Dermis blood vessel endothelial cell (primary cell): ENCODE measurements at places on chromosomes 6 and 20.

DNA sequence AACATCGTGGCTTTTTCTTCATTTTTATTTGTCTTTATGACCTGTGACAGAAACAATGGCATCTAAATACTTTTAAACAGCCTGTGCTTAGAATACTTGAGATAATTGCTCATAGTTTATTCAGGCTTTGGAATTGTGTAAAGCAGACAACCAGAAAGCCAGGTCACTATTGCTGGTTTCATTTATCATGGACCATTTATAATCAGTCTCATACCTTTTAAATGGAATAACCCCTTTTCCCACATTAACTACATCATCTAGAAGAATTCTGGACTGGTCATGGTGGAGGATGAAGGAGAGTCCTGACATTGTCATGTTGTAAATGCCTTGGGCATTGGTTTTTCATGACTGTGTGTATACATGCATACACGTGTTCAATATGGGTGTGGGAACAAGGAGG is 661.5 kb downstream of the EPM2A start:
- no peak for DNase-seq

- DNase-seq, result no peak
Observed at GRCh38 chr20:63693083-63693732, 3.2 kb upstream of the TNFRSF6B start.

DNA sequence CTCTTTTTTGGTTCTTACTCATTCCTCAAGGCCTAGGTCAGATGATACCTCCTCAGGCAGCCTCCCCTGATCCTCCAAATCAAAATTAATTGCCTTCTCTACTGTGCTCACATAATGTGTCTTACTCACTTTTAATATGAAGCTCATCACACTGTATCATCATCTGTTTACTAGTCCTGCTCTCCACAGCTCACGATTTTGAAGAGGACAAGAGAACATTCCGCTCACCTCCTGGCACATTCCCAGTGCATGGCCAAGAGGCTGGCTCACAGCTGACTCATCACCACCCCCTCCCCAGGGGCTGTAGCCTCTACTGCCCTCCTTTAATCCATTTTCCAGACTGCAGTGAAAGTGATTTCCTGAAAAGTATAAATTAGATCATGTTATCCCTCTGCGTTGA is 133.1 kb downstream of the ALDH8A1 start:
- DNase-seq, result no peak

DNA sequence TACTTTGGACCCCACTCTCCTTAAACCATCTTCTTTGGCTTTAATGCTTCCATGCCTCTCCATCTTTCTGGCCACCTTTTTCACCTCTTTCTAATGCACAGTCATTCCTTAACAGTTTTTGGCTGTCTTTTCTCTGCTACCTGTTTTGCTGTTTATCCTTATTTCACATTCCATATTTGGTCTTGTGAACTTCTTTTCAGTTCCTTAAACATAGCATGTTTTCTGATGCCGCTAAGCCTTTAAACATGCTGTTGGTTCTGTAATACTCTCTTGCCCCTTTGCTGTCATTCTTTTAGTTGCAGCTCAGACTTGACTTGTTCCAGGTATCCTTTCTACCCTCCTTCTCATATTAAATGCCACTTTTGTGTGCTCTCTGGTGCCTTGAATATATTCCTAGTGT is 35.8 kb downstream of the TOP1 start:
- DNase-seq, result no peak

DNA sequence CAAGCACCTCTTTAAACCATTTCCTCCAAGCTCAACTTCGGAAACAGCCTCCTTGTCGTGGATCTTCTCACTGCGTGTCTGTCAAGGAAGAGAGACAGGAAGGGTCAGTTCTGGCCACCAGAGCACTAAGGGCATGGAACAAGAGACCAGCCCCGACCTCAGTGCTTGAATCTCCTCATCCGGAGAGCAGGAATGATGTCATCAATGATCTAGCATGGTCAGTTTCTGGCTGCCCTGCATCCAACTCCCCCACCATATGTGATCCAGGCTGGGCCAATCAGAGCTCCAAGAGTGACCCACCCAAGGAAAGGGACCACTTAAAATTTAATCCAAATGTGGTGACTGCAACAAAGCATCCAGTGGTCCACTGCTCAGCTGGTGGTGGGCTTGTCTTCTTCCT is 23.3 kb upstream of the DSN1 start:
- no peak for DNase-seq

GRCh38 chr20:2759143-2759542 is 41.3 kb downstream of the CPXM1 start:
- no peak for DNase-seq

- no peak for DNase-seq
Observed at GRCh38 chr20:63085151-63085861, 78.5 kb upstream of the BHLHE23 start.

DNA sequence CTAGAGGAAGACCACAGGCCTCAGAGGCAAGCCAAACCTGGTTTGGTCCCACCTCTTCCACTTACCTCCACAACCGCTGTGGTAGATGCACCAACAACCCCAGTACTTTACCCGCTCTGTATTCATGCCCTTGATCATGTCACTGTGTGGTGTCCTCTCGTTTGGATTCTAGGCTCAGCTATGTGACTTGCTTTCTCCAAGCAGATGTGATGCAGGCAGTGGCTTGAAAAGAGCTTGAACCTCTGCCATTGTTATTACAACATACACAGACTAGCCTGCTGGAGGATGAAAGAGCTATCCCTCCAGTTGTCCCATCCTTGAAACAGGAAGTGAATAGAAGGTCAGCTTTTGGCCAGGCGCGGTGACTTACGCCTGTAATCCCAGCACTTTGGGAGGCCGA is 147.7 kb downstream of the ZNF217 start:
- DNase-seq, result no peak

DNA sequence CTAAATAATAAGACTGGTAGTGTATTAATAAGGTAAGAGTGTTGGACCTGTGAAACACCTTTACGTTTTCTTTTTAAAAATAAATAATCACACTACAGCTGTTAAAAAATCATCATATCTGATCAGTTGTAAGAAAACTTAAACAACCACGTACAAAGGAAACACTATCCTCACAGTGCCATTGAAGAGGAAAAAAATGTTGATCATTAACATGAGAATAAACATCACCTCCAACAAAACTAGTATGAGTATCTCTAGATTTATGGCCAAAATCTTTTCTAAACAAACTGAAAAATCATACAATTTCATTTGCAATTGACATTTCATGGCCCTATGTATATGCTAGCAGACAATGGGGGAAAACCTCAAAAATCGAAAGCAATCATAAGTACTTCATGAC is 590 bp downstream of the EYS start:
- DNase-seq, result no peak

DNA sequence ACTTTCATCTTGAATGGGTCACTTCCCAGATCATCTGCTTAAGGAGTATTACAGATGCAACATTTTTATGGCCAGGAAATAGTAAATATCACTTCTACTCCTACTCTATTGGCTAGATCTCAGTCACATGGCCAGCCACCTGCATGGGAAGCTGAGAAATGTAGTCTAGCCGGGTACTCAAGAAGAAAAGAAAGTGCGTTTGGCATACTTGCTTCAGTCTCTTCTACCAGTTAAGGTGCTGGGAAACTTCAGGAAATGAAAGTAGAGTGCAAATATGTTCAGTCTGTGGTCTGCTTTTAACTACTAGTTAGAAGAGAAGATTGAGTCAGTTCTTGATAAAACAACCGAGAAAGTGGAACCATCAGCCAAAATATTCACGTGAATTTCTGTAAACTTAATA is 129.2 kb downstream of the PDSS2 start:
- no peak for DNase-seq

DNA sequence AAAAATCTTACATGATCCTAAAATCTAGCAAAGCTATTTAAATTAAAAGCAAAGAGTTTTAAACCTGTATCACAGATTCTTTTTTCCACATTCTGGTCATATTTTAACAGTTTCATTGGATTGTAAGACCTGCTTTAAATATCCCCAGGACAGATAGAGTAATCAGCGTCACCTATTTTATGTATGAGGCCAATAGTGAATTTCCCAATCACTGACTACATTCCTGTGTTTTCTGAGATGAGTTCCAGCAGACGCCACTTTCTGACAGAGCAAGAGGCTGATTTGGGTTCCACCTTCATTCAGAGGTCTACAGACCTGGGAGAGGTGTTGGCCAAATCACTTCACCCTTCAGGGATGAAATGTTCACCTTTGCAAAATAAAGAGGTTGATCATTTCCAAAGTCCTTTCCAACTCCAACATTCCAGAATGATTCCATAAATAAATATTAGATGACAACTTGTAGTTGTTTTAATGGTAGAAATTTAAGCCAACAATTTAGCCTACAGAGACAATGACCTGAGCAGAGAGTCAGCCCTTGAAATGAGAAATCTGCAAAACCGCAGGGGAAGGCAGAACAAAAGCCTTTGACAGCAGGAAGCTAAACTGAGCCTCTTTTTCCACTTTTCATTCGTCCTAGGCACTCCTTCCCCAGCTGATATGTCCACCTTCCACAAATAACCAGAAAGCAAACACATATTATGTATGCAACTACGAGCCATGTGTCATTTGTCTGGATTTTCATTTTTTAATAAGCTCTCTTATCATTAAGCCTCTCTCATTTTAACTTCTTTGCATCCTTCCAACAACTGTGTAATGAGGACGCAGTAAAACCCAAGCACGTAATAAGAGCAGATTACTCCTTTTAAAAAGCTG is 105.2 kb downstream of the TFAP2A start:
- DNase-seq, result no peak

DNA sequence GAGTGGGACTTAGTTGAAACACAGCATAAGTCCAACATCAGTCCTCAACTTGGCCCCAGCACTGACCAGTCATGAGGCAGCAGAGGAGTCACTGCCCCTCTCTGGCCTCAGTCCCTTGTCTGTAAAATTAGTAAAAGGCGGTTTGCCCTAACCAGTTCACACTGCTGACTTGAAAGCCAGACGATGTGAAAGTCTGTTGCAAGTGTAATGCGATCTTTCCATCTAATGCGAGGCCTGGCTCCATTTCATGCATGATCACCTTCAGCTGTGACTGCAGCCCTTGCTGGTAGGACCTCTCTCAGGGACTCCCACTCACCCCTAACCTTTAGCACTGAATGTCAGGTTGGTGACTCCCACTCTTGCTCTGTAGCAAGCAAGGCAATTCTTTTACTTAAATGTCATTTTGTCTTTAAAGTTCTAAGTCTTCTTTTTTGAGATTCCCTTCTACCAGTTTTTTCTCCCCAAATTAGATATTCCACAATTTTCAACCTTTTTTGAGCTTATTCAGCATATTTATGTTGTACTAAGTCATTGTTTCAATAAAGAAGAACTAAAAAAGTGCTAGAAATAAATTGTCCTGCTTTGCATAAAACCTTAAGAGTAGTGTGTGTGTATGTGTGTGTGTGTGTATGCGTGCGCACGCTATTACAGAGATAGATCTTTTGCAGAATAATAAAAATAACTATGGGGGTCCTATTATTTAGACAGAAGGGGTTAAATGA is 245.5 kb downstream of the PACRG start:
- no peak for DNase-seq
